Stimulated activated CD8-positive, alpha-beta memory T cell treated with anti-CD3 and anti-CD28 coated beads, Interleukin-7, amount 100 ng/mL, for 24 hours (primary cell): ENCODE measurements at places on chromosomes 5 and 9.

DNA sequence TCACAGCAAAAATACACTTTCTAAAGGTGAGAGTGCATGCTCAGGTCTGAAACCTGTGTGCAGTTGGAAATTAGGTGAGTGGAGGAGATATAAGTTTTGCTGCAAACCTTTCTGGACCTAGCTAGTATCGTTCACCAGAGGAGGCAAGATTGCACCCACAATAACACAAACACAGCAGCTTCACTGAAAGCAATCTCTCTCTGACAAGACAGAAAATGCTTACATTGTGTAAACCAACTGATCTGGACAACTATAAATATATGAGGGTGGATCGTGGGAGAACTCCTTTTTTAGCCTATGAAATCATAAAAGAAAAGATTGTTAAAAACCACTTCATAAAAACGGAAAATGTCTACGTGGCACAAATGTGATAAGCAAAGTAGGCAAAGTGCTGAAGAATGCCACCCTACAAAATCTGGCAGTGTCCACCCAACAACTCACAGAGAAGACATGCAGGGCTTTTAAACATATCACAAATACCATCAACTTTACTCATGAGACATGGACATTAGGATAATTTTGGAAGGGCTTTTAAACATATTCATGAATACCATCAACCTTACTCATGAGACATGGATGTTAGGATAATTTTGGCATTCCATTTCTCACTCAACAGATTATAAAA is 134.3 kb downstream of the CDH18 start:
- DNase-seq, result no peak

DNA sequence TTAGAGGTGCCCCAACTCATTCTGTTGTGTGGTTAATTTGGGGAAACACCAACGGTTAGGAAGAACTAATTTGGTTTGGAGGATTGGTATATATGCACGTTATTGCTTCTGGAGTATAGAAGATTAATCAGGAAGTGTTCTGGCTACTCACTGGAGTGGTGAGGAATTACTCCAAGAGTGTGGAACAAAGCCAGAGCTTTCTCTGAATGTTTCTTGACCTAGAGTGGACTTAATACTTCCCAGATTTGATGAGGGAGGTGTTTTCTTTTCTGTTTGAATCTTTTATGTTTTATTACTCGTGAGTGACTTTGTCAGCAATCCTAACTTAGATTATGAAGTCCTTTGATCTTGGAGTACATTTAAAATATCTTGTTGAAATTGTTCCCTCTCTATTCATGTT is 163.7 kb downstream of the MAN2A1 start:
- no peak for DNase-seq

DNA sequence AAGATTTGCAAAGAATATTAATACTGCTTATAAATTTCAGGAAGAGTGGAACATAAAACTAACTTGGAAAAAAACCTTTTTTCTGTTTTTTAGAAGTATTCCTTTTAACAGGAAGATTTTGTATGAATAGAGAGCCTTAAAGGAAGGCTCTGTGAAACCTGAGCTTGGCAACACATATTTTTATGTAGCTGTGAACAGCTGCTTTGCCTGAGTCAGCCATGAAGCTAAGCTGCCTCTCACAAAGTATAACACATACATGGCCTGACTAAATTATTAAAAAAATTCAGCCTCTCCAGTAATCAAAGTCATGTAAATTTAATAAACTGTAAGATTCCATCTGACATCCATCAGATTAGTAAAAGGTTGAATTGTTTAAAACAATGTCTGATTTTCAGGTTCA is 547.5 kb downstream of the ELAVL2 start:
- no peak for DNase-seq

DNA sequence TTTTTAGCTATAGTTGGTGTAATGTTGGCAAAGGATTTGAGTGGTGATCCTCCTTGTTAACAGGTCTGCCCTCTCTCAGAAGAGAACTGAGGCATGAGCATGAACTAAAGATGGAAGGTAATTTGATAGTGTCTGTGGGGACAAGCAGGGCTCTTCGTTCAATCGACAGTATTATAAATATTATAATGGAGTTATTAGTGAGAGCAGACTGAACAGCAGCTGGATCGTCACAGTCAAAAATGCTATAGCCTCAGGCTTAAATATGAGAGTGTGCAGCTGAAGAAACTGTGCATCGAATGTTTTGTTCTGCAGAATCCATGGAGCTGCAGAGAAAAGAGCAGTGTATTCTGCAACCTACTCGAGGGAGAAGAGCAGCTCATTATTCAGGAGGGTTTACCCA is 757.3 kb downstream of the DNAH5 start:
- DNase-seq, result no peak

DNA sequence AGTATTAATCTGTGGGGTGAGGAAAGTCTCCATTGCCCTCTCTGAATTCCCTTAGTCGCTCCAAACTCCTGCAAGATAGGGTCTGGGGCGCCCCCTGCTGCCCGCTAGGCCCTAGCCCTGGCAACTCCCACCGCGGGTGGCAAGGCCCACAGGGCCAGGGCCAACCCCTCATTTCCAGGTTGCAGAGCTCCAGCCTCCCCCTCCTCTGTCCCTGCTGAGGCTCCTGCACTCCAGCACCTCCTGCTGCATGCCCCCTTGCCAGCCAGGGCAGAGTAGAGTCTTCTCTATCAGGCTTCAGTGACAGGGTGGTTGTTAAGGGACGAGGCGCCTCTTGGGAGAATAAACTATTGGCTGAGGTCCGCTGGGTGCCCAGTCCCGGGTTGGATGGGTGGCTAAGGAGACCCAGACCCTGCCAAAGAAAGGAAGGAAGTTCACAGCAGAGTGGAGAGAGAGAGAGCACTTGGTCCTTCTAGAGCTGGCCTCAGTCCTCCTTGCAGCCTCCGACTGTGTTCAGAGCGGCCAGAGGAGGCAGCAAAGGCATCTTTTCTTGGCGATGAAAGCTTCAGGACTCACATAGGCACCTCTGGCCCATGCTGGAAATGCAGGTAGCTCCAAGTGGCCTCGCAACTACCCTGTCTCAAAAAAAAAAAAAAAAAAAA is 45.6 kb downstream of the SAR1B start:
- peak; percentile 85 for DNase-seq

DNA sequence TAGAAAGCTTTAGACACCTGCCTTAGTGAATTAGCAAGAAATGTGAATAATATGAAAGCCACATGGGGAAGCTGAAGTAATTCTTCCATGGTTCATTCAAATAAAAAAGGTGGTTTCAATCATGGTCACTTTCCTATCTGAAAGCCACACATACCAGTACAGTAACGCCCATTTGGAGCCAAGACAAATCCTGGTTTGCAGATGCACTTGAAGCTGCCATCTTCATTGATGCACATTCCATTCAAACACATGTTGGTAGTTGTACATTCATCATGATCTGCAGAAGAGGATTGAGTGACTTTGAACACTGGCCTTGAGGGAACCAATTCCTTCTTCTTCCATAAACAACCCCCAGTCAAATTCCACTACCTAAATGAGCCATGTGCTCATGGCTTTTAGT is 161.5 kb downstream of the FBN2 start:
- no peak for DNase-seq

DNA sequence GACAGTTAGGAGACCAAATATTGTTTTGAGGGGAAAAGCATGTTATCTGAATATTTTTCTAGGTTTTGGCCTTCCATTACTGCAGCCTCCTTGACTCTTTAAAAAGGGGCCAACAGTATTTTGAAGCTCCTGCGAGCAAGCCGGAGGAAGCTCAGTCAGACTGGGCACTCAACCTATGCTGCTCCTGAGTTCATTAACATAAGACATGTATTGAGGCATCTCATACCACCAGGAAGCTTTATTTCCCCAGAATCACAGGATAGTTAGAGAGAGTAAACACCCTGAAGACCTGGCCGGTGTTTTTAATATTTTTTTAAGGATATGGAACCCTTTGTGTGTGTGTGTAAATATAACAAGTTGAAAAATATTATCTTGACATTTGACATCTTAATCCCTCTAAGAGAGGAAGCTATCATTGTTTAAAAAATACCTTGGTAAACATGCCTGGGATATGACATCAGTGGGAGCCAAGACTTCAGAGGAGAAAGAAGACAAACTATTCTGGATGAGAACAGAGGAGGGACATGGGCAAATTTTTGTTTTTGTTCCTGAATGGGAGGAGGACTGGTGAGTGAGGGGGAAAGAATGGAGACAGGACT is 139.3 kb upstream of the SLIT3 start:
- no peak for DNase-seq

GRCh38 chr5:126984632-126985031 is 45.7 kb downstream of the MARCHF3 start:
- no peak for DNase-seq

- no peak for DNase-seq
These were observed 450.0 kb downstream of the TLE1 start for GRCh38 chr9:81239388-81239787.
